ENCODE measurements at places on chromosomes 4 and X. TPM values are rescaled to one million over a fixed set of nuclear protein-coding genes. Genes with fewer than 3 reads are reported as not detected.

Gene HMGB2
- total RNA-seq: 655 TPM

Gene AGA
- total RNA-seq: 19.5 TPM

- DNase-seq: no peak
Measured at GRCh38 chrX:9471571-9471985, 6.7 kb downstream of the TBL1X start.

- no peak for DNase-seq
Measured at GRCh38 chr4:20577702-20578101, 122.6 kb upstream of the PACRGL start.

Gene CLGN
- 22.7 TPM for total RNA-seq

- no peak for DNase-seq
Measured at GRCh38 chrX:39563178-39563577, 534.6 kb downstream of the BCOR start.

Gene UGT2A1
- not detected for total RNA-seq

- no peak for DNase-seq
Measured at GRCh38 chrX:37627602-37628001, 56.1 kb downstream of the LANCL3 start.

Gene CAPN6
- total RNA-seq: 232 TPM

- DNase-seq: no peak
Measured at GRCh38 chr4:149841686-149842085, 26.0 kb upstream of the IQCM start.

DNA sequence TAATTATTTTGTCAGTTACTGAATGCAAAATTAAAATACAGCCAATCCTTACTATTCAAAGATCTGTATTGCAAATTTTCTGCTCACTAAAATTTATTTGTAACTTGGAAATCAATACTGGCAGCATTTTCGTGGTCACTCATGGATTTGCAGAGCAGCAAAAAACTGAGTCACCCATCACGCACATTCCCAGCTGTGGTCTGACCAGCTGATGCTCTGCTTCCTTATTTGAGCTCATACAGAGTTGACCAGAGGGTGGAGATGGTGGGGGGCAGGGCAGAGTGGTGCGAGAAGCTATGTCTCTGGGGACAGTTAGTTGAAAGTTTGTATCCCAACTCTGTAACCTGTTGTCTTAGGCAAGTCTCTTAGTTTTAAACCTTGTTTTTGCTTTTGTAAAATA lies 214.8 kb downstream of the SPCS3 start:
- no peak for DNase-seq

DNA sequence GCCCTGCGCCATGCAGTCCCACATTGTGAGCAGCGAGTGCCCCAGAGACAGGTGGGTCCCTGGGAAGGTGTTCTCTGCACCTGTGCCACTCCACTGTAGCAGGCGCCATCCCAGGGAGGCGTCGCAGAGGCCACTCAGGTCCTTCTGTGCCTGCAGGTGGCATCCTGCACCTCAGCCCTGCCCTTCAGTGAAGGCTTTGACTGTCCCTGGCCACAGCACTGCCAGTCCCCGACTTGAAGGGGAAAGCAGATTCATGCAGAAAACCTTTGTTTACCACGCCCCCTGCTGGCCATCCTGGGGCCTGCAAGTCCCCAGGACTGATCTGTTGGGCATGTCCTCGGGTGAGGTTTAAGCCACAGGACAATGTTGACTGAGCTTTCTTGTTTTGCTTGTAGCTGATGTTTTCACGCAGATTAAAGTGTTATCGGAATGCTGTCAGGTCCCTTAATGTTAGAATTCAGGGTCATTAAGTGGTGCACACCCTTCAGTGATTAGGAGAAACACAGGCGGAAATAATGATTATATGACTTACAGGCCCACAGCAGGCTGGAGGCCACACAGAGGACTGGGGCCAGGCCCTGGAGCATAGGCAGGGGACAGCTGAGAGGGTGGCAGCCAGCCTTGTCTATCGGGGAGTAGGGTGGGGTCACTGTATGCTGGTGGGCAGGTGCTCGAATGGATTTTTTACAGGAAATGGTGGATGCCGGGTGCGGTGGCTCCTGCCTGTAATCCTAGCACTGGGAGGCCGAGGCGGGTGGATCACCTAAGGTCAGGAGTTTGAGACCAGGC lies 5.0 kb downstream of the TACC3 start:
- DNase-seq: peak; percentile 91

Gene GABRA4
- not detected for total RNA-seq

GRCh38 chrX:42079968-42080367 lies 156.6 kb upstream of the CASK start:
- no peak for DNase-seq

- no peak for DNase-seq
Measured at GRCh38 chr4:22315628-22316027, 200.2 kb downstream of the ADGRA3 start.

Gene NUDT6
- 20.9 TPM for total RNA-seq

GRCh38 chr4:139401368-139401767 lies 52.6 kb upstream of the RAB33B start:
- no peak for DNase-seq

Measured in neural progenitor cell (in vitro differentiated cells).